Stimulated activated naive CD8-positive, alpha-beta T cell treated with anti-CD3 and anti-CD28 coated beads, Interleukin-15, Interleukin-2, amounts not matched to agents 100 U/mL and 50 U/mL, for 24 hours (primary cell): ENCODE measurements at places on chromosomes 6 and 20.

- DNase-seq: no peak
Observed at GRCh38 chr6:166745801-166746668, 119.0 kb upstream of the RPS6KA2 start.

DNA sequence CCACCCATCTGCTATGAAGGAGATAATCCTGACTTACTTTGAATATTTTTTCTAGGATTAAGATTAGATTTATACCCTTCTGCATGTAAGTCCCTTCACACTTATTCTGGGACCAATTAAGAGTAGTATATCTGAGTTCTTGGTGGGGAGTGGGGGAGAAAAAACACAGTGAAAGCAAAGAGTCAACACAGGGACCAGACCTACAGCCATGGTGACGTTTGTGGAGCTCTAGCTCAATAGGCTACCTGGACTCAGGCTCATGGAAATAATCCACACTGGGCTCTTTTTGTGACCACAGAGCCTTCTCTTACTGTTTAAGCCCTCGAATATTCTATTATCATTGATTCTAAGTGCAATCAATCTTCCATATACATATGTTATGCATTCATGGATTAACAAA lies 491.4 kb downstream of the LMBRD1 start:
- DNase-seq: no peak

DNA sequence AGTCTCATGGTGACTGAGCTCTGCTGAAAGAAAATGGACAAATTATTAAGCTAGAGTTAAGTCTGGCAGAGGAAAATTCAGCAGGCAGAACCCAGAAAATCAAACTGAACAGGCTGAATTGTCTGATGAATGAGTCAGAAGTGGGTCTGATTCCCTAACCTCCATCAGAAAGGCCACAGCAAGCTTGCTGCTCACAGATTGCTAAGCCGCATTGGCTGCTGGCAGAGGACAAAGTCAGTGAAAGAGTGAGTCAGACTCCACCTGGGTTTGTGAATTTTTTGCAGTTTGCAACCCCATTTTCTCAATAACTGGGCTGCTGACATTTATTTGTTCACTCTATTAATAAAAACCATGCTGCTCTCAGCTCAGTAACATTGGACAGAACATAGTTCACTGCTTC lies 191.3 kb downstream of the EPM2A start:
- no peak for DNase-seq

DNA sequence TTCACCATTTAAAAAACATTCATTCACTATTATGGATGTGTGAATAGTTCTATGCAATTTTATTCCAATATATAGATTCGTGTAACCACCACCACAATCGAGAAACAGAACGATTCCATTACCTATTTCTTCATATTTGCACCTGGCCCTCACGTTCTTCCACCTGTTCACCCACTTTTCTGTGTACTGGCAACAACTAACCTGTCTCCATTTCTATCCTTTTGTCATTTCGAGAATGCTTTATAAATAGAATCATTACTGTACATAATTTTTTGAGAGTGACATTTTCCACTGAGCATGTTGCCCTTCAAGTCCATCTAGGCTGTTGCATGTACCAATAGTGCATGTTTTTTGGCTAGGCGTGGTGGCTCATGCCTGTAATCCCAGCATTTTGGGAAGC lies 23.2 kb upstream of the STX11 start:
- DNase-seq: no peak

GRCh38 chr6:134707342-134708031 lies 242.4 kb downstream of the ALDH8A1 start:
- no peak for DNase-seq

- DNase-seq: no peak
Observed at GRCh38 chr20:13029687-13030375, 21.1 kb downstream of the SPTLC3 start.

GRCh38 chr6:154484942-154485341 lies 25.5 kb downstream of the CNKSR3 start:
- DNase-seq: no peak

DNA sequence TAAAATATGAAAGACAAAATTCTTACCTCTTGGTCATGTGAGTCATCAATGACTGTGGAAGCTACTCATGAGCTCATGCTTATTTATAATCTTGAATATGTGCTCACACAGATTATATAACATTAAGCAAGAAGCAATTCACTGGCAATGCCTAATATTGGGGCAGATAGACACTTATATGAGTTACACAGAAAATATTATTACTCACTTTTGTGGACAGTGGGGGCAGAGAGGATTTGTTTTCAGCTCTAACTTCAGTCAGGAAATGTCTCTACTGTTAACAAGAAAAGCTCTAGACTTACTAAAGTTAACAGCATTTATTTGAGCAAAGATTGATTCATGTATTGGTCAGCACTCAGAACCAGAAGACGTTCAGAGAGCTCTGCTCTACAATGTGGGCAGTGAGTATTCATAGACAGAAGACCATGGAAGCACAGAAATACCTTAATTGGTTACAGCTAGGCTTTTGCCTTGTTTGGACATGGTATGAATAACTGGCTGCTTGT lies 85.8 kb upstream of the AHI1 start:
- DNase-seq: no peak

GRCh38 chr6:39202166-39202565 lies 27.1 kb downstream of the KCNK5 start:
- no peak for DNase-seq
